ENCODE measurements at places on chromosomes 7 and 10.
A peak's percentile ranks its signal among the peaks of the same experiment; 100 is the strongest.

GRCh38 chr7:48096273-48096672 is 7.2 kb downstream of the UPP1 start:
- DNase-seq, result no peak

- DNase-seq, result no peak
Observed at GRCh38 chr7:10672186-10672585, 301.5 kb upstream of the PHF14 start.

DNA sequence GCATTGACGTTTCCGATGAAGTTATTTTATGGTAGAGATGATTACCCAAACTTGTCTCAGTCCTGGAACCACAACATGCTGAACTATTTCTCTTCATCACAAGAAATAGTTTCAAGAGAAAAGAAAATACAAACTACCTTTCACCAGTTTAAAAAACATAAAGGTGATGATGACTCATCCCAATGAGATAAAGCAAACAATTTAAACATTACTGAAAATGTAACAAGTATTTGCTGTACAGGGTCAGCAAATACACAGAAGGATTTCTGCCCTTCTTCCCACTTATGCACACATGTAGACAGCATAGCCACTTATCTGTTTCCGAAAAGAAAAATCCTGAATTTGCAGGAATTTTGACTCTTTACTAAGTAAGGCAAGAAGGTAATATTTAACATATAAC is 50.8 kb downstream of the RHOBTB1 start:
- DNase-seq, result no peak

DNA sequence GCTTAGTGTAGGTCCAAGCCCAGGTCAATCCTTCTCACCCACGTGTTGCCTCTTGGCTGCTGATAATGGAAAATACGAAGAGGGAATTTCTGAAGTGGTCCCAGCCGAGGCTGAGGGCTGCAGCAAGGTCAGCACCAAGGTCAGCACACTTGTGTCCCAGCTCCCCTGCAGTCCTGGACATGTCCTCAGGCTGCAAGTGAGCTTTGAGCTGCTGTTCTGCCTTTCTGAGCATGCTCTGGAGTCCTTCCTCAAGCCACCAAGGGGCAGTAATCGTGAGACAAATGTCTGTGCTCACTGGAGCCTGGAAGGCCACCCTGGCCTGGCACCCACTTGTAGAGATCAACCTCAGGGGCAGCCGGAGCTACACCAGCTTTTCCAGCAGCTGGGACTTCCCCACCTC is 28.3 kb downstream of the DRGX start:
- DNase-seq, result no peak

GRCh38 chr7:223118-223800 is 30.9 kb downstream of the FAM20C start:
- DNase-seq, result no peak

GRCh38 chr7:131231381-131232220 is 96.1 kb upstream of the MKLN1 start:
- DNase-seq, result no peak

DNA sequence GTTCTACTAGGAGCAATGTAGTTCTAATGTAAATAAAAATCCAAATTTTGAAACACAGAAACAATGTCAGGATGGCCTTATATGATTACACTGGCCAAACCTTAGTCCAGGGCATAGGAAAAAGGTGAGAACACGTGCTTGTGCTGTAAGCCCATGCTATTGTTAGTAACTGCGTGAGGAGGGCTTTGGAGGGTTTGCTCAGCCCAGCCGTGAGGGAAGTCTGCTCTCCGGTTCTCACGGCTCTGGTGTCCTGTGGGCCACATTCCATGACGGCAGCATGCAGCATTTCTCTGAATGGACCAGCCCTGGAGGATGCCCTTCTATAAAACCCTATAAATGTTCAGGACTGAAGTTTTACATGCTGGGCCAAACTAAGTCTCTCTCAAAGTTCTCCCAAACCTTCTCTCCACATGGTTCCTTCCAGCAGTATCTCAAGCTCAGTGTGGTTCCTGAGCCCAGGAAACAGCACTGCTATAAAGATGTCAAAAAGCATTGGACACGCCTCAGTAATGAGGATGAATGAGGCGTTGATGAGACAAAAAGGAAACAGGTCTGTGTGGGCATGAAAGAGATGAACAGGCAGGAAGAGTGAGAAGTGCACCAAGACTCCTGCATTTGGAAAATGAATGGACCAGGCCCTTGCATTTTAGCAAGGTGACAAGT is 174.8 kb upstream of the CDCA7L start:
- DNase-seq, result no peak

GRCh38 chr10:103021900-103022293 is 103.8 kb downstream of the CNNM2 start:
- peak; percentile 81 for DNase-seq

GRCh38 chr10:34420273-34420672 is 394.8 kb downstream of the PARD3 start:
- no peak for DNase-seq

DNA sequence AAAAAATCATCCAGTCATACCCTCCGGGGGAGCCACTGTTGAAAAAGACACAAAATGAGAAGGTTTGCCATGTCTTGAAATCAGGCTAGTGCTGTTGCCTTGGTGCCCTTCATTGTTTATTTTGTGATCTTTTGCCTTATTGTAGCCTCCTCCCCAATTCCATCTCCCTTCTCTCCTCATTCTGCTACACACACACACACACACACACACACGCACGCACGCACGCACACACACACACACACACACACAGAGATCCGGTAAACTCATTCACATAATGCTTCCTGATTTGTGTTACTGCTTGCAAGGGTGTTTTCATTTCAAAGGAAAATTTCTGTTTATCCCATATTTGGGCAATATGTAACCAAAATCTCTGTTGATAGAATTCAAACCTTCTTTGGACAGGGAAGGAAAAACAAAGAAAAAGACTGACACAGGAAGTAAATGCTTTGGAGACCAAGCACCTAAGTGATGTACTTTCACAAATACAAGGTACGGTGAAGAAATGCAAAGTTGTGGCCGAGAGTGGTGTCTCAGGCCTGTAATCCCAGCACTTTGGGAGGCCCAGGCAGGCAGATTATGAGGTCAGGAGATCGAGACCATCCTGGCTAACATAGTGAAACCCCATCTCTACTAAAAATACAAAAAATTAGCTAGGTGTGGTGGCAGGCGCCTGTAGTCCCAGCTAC is 141.1 kb upstream of the CDK13 start:
- no peak for DNase-seq

GRCh38 chr7:37285706-37286453 is 162.8 kb downstream of the ELMO1 start:
- no peak for DNase-seq

DNA sequence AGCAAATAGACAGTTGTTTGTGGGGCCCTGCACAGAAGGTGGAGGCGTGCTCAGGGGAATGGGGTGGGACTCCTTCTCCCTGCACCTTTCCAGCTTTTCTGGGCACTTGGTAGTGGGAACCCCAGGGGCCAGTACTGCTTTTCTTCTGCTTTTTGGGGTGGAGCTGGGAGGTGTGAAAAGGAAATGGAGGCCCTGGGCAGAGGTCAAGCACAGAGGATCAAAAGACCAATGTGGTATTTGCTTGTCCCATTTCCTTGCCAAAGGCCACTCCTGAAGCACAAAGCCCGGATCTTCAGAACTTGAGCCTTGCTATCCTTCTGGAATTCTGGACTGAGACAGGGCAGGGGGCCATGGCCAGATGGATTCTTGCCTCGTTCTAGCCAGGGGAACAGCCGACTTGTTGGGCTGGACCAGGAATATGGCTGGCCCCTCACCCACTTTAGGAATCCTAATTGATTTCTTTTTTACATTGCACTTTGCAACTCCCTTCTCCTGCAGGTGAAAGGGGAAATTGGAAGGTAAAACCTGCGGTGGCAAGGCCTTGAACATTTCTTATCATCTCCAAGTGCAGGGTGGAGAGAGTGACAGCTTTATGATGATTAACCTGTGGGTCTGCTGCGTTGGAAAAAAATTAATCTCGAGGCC is 26.5 kb downstream of the ADRA2A start:
- no peak for DNase-seq

- DNase-seq, result no peak
Observed at GRCh38 chr7:101218236-101219125, 516 bp downstream of the ZNHIT1 start.

GRCh38 chr7:50213622-50214017 is 90.9 kb upstream of the IKZF1 start:
- no peak for DNase-seq

GRCh38 chr10:33336582-33337325 is 2.3 kb upstream of the NRP1 start:
- no peak for DNase-seq

Measured in SK-MEL-5 (cell line).